Glomerular endothelial cell (primary cell): ENCODE measurements at places on chromosomes 11 and 22.

- DNase-seq, result no peak
Measured at GRCh38 chr11:30451167-30451566, 128.3 kb downstream of the ARL14EP start.

- no peak for DNase-seq
Measured at GRCh38 chr11:72218251-72218745, 1.7 kb downstream of the FOLR2 start.

- no peak for DNase-seq
Measured at GRCh38 chr11:46760429-46761128, 41.6 kb downstream of the F2 start.

DNA sequence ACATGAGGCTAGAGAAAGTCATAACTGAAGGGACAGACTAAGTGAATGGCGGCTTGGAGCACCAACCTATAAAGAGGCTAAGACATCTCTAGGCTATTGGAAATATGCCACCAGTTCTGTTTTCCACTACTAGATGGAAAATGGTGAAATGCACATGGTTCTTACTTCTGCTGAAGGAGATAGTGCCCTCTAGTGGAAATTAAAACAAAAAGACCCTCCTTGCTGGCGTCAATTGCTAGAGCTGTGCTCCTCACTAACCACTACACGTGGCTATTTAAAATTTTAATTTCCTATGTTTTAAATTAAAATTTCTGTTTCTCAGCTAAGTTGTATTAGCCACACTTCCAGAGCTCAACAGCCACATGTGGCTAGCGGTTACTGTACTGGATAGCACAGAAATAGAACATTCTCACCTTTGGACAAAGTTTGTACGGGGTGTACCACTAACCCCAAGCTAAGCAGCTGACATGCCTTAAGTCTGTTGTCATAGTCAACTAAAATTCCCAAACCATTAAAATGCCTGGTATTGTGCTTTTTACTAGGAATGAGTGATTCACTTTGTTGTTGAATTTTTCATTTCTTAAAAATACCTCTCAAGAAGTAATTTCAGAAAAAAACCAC, 34.1 kb upstream of the CALCA start:
- peak; percentile 20 for DNase-seq

GRCh38 chr11:57458060-57458409, 2.3 kb upstream of the RTN4RL2 start:
- DNase-seq, result no peak
